DMS79 treated with DMSO at 0.1 percent for 48 hours (cell line): ENCODE measurements at places on chromosomes 13 and 19.

GRCh38 chr13:100433475-100433874 is 155.1 kb downstream of the GGACT start:
- DNase-seq: no peak

- no peak for DNase-seq
These were observed 2.0 kb downstream of the APOE start for GRCh38 chr19:44907613-44908012.

DNA sequence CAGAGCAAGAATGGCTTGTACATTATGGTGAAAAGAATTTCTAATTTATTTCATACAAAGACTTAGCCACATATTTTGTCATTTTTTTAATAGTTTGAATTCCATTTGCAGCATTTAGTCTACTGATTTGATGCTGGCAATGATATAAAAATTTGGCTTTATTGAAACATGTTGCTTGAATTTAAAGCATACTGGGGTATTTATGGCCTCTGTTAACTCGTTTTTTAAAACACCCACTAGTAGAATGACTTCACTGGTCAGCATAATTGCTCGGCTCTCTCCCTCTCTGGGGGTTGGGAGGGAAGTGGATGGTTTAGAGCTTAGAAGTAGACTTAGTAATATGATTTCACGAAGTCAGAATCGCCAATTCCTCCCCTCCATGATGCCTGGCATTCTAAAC is 354.9 kb upstream of the HTR2A start:
- DNase-seq: no peak

DNA sequence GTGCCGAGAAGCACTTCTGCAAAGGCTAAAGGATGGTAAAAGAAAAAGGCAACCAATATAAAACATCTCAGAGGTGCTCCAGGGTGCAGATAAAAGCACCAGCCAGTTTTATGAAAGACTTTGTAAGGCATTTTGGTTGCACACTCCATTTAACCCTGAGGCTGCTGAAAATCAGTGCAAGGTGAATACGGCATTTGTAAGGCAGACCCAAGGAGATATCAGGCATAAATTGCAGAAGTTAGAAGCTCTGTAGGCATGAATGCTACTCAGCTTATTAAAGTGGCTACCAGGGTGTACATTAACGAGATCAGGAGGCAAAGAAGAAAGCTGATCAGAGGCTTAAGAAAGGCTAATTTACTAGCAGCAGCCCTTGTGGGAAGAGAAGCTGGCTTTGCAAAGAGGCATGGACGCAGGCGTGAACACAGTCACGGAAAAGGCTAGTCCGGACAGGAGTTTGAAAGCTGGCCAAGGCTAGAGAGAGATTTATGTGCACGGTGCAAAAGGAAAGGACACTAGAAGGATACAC is 99.6 kb downstream of the ZNF429 start:
- DNase-seq: peak; percentile 87
